ENCODE measurements at places on chromosomes 13 and 19.

DNA sequence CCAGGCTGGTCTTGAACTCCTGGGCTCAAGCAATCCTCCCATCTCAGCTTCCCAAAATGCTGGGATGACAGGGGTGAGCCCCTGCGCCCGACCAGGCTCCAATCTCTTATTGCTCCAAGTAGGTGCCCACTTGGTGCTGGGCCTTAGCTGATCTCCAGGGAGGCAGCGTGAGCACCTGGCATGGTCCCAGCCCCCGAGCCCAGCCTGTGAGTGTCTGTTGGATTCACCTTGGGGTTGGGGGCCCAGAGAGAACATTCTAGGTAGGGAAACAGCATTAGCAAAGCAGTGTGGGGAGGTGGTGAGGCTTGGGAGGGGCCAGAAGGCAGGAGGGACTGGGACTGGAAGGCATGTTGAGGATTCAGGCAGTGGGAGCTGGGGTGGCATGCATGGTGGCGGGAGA lies 45.5 kb downstream of the DNM2 start:
- no peak for DNase-seq

- DNase-seq = no peak
Observed at GRCh38 chr13:107367258-107367657, 799.3 kb upstream of the ARGLU1 start.

DNA sequence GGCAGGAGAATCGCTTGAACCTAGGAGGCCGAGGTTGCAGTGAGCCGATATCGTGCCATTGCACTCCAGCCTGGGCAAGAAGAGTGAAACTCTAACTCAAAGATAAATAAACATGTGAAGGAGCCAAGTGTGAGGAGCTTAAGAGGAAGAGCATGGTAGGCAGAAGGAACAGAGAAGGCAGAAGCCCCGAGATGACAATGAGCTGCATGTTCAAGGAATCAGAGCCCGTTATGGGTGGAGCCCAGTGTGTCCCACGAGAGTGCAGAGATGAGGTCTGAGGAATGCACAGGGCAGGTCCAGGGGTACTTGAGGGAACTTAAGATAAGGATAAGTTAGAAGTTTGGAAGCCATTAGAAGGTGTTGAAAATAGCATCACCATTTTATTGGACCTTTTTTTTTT lies 716 bp downstream of the FPR2 start:
- DNase-seq = no peak

DNA sequence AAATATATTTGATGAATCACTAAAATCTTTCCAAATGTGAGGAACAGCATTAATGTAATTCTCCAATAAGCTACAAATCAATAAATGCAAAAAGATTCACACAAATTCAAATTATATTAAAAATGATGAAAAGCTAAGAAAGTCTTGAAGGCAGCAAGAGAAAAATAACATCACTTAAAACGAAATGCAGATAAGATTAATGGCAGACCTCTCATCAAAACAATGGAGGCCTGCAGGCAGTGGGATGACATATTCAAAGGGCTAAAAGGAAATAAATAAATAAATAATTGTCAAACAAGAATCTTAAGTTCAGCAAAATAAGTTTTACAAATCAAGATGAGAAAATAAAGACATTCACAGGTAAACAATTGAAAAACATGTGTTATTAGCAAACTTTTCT lies 952.1 kb downstream of the SLITRK6 start:
- DNase-seq = no peak

GRCh38 chr19:11766597-11767591 lies at the start of gene ZNF441:
TSS of gene ZNF441 (plus strand) at chr19:11767000. CDS start at chr19:11767194, 194 bp downstream.
- DNase-seq = peak; percentile 65

GRCh38 chr13:26446751-26447150 lies 110.7 kb upstream of the WASF3 start:
- no peak for DNase-seq

GRCh38 chr19:35093430-35093829 lies 22.2 kb upstream of the FXYD3 start:
- DNase-seq = no peak

DNA sequence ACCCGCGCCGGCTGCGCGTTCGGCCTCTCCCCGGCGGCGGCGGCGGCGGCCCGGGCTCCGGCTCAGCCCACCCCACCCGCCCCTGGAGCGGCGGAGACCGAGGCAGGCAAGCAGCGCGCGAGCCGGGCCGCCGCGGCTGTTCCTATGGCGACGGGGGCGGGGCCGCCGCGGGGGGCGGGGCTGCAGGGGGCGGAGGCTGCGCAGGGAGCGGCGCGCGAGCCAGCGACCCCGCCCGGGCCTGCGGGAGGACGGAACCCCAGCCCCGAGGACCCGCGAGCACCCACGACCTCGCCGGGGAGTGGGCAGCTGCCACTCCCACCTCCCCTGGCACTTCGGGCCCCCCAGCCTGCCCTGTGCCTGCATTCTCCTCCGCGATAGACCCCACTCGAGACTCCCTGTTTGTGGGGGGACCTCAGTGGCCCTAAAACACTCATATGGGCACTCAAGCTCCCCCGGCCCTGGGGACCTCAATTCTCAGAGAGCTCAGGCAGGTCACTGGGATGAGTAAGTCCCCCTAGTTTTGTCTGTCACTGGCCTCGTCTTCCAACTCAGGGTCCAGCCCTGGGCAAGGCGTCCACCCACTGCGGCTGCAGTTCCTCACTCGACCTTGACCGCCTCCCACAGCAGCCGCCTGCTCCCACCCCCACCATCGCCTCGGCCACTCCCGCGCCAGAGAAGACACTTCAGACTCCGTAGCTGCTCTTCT lies at the start of gene CTXN1:
Gene CTXN1 (minus strand): TSS at position 115 of the 706 bp plus-strand sequence. CDS start 597 bp downstream, outside the sequence.
- peak; percentile 61 for DNase-seq

DNA sequence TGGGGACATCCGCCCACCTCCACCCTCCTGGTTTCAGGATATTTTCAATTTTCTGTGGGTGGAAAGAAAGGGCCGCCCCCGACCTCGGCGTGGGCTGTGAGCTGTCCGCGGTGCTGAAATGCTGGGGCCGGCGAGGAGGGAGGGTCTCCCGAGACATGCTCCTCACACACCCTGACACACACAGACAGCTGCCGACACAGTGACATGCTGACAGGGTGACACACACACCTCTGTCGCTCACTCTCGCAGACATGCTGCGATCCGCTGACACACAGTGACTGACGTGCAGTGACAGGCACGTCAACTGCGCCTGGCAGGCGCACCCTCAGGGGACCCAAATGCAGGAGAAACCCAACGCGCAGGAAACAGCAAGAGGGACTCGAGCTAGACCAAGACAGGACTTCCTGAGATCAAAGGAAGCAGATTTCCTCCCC lies 25.1 kb upstream of the MEIS3 start:
- no peak for DNase-seq

GRCh38 chr13:97327086-97327485 lies 105.0 kb downstream of the MBNL2 start:
- no peak for DNase-seq

DNA sequence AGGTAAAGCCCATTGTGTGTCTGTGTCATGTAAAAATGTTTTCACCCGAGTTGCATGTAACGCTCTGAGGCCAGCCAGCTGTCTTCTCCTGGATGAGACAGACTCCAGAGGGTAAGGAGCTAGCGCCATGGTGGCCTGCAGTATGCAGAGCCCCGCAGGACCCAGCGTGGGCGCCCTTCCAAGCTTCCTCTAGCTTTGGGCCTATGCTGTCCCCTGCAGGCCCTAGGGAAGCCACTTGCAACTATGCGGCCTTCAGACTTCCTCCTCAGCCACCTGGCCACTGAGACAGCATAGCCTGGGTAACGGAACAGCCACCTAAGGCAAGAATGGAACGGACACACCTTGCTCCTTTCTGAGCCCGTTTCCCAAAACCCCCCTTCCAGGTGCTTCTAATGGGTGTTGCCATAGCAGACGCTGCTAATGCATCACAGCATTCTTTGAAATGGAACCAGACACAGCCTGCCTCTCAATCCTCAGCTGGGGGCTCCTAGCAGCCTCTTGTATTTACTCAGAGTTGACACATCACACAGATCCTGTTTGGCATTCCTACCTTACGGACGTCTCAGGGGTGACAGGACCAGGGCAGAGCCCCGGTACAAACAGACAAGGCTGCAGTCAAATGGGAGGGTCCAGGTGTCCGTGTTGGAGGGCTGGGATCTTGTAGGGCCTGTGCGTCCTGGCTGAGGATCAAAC lies 6.2 kb downstream of the FAM32A start:
- DNase-seq = no peak

DNA sequence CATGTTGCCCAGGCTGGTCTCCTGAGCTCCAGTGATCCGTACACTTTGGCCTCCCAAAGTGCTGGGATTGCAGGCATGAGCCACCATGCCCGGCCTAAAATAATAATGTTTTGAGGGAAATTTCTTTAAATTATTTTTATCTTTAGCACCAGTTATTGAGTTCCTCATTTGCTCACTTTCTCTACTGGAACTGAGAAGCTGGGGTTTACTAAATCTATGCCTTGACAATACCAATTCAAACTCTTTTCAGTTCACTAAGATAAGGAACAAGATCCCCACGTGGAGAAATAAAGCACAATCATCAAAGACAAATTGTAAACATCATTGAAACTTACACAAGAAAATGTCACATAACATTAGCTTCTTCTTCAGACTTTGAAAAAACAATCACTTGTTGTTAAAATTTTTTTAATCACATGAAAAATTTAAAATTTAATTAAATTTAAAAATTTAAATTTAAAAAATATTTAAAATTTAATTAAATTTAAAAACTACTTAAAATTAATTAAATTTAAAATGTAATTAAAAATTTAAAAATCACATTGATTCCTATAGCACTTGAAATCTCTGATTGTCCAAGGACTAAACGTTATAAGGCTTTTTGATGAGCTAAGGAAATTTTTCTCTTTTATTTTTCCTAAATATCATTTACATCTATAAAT lies 25.2 kb upstream of the XPO4 start:
- DNase-seq = no peak

GRCh38 chr19:47714339-47714738 lies 1.1 kb downstream of the EHD2 start:
- DNase-seq = no peak

GRCh38 chr13:49733181-49733951 lies 42.1 kb upstream of the EBPL start:
- DNase-seq = no peak

GRCh38 chr13:65829241-65830008 lies 1400.7 kb downstream of the PCDH9 start:
- no peak for DNase-seq

- peak; percentile 41 for DNase-seq
Observed at GRCh38 chr19:9793071-9793591, 24.6 kb upstream of the ZNF846 start.

GRCh38 chr13:113045251-113046127 lies 60.1 kb upstream of the F7 start:
- DNase-seq = no peak

GRCh38 chr19:14023404-14024235 lies 4.3 kb upstream of the RLN3 start:
- DNase-seq = no peak

GRCh38 chr19:2136796-2137195 lies 14.6 kb downstream of the AP3D1 start:
- no peak for DNase-seq

- DNase-seq = no peak
Observed at GRCh38 chr13:39200249-39200910, 162.1 kb downstream of the NHLRC3 start.

GRCh38 chr19:4425537-4425936 lies 23.1 kb downstream of the CHAF1A start:
- no peak for DNase-seq

DNA sequence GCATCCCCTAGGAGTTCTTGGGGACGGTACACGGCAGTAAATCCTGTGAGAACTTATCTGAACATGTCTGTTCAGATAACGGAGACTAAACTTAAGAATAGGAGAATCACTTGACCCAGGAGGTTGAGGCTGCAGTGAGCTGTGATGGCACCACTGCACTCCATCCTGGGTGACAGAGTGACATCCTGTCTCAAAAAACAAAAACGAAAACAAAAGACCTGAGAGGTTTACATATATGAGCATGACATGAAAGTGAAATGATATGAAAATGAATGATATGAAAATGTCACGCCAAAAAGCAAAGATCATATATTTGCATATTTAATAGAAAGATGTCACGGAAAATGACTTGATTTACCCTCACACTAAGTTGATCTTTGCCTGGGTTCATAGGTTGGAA lies 5.8 kb downstream of the ZNF175 start:
- no peak for DNase-seq

- no peak for DNase-seq
Observed at GRCh38 chr13:27592865-27593264, 27.5 kb downstream of the LNX2 start.

- no peak for DNase-seq
Observed at GRCh38 chr13:112067116-112067741, at the start of gene SOX1. TSS of gene SOX1 (plus strand) at chr13:112067149. CDS start at chr13:112067659, 510 bp downstream.

DNA sequence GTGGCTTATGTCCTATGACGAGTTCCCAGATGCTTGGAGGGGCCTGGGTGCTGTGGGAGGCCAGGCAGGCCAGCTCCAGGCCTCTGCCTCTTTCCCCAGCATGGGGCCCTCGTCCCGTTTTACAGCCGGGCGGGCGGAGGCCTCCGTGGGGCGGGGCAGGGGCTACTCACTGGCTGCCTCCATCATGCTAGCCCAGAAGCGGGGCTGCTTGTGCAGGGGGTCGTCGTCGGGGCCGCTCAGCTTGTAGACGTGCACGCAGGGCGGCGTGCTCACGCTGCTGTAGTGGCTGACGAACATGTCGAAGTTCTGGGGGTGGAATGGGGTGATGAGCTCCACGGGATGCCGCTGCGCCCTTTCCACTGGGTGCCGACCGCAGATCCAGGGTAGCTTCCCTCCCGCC lies 18.4 kb upstream of the MYDGF start:
- no peak for DNase-seq

- DNase-seq = no peak
Observed at GRCh38 chr13:20669162-20669561, 34.3 kb upstream of the IL17D start.

DNA sequence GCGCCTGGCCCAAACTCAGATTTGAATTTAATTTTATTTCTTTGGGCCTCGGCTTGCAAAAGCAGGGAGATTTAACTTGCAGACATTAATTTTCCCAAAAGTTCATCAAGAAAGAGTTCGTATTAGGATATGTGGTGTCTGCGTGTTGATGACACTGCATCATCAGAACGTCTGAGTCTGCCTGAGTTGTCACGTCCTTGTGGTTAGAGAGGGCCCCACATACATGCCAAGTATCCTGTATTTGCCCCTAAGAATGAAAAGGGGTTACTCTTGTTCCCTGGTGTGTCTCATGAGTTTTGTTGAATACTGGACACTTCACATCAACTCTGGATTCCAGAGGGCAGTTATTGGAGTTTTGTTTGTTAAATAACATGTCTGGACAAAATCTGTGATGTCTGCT lies 5.6 kb upstream of the TEX29 start:
- no peak for DNase-seq

GRCh38 chr19:9009431-9009830 lies 778 bp downstream of the MUC16 start:
- DNase-seq = no peak

- DNase-seq = no peak
Observed at GRCh38 chr19:17495639-17496296, 15.7 kb upstream of the PGLS start.

DNA sequence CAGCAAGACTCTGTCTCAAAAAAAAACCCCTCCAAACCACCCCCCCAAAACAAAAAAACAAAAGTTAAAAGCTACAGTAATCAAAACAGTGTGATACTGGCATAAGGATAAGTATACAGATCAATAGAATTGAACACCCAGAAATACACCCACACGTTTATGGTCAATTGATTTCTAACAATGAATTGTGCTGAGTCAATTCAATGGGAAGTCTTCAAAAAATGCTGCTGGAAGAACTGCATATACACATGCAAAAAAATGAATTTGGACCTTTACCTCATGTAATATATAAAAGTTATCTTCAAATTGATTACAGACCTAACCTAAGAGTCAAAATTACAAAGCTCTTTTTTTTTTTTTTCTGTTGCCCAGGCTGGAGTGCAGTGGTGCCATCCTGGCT lies 19.8 kb upstream of the NAPA start:
- no peak for DNase-seq

Data from T-helper 22 cell (primary cell).